ENCODE measurements at places on chromosomes 12 and 14.

DNA sequence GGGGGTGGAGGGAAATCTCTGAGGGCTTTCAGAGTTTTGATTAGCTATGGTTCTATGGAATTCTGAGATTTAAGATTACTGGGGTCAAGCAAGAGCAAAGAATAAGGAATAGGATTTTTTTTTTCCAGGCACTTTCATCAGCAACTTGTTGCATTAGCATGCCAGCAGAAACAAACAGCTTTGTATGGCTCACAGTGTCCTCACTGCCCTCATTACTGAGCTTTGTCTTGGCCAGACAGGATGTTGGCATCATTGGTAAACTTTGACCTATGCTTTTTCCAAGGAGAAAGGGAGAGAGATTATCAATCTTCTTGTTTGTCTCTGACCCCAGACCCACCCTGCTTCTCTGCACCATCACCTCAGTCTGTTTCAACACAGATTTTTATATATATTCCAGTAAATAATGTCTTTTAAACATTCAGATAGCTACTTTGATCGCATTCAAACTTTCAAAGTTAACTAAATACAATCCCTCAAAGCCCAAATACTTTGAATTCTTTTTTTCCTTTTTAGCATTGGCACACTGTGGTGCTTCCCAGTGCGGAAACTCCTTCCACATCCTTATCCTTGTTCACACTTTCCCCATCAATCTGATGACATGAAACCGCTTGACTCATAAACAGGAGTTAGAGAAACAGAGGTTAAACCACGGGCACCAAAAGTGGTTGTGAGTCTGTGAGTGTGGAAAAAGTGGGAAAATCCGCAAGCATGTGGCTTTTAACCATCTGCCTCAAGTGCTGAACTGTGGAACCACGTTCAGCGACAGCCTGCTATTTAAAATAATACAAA, 282.2 kb upstream of the FAR2 start:
- DNase-seq, result no peak

DNA sequence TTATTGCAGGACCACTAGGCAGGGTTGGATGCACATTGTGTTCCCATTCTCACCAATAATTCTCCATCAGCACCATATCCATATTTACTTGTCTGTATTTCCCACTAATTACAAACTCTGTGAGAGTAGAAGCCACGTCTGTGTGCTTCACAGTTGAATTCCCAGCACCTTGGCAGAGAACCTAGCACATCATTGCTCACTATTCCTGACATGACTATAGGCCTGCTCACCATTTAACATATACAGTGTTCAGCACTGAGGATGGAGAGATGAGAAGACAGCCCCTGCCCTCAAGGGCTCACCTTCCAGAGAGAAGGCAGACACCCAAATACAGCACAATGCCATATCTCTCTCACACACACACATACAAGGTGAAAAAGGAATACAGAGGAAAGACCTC, 5.0 kb downstream of the DAD1 start:
- no peak for DNase-seq

- no peak for DNase-seq
Measured at GRCh38 chr12:32049956-32050355, 56.7 kb upstream of the BICD1 start.

DNA sequence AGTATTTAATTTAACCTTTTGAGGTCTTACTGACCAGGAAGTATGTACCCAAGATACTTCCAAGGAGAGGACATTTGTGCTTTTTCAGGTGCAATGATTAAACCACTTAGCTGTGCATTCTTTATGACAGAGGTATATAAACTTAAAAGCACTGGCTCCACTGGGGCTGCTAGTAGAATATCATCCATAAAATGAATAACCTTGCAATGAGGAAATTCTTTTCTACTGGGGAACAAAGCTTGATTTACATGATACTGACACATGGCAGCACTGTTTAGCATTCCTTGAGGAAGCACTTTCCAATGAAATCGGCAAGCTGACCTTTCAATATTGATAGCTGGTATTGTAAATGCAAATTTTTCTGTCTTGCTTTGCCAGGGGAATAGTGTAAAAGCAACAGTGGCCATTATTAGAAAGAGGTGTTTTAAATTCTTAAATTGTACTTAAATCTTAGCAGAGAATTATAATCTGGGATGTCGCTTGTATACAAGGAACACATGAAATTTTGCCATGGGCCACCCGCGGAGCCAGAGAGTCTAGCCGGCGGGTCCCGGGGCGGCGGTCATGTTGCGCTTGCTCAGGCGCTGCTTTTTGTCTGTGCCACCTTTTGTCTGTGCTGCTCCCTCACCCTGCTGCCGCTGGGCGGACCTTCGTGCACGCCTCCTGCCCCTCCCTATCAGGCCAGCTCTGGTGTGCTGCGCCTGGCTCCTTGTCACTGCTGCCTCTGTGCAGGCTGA, 20.9 kb upstream of the BLTP3B start:
- peak; percentile 42 for DNase-seq

DNA sequence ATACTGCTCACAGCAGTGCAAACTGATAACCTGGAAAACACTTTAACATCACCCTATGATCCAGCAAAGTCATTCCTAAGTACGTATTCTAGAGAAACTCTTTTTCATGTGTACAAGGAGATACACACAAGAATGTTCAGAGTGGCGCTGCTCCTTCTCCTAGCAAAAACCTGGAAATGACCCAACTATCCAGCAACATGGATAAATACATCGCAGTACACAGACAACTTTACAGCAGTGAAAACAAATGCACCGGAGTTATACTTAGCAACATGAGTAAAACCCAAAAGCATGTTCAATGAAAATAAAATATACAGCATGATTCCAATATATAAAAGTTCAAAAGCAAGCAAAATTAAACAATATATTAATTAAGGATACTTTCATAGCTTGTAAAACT, 18.7 kb downstream of the SART3 start:
- no peak for DNase-seq

DNA sequence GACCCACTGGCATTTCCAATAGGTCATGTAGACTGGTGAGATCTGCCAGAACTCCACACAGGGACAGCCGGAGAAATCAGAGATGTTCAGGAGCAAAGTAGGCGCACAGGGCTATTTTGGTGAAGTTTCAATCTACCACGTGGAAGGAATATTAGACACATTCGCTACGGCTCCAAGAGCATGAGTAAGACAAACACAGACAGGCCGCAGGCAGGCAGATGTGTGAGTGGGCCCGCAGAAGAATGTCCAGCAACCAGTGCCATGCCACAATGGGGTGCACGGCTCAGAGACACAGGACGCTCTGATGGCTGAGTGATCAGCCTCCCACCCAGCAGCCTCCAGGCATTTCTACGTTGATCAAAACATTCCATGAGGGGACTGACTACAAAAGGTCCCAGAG, 10.4 kb downstream of the SLC15A4 start:
- no peak for DNase-seq

GRCh38 chr14:32078023-32078857, 1.1 kb downstream of the ARHGAP5 start:
- DNase-seq, result no peak

DNA sequence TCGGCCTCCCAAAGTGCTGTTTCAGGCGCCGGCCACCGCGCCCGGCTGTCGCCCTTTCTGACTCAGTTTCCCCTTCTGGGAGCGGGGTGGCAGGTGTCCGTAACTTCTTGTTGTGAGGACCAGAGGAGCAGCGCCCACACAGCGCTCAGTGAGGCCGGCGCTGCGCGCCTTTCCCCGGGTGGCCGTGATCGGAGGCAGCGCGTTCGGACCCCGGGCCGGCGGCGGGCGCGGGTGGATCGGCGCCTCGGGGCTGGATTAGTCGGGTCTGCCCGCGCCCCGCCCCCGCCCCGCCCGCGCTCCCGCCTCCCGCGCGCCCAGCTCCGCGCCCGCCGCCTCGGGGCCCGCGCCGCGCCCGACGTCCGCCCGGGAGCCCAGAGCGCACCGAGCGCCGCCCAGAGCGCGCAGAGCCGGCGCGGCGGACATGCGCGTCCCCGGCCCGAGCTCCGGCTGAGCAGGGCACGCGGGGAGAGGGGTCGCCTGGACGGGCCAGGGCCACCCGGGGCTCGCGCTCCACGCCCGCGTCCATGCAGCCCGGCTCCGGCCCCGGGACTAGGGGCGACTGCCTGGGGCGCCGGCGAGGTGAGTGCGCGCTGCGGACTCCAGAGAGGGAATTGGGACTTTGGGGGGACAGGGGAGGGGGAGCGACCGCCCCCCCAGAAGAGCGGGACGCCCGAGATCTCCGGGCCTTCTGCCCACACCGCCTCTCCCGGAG, 50.6 kb downstream of the LRCOL1 start:
- DNase-seq, result peak; percentile 20

DNA sequence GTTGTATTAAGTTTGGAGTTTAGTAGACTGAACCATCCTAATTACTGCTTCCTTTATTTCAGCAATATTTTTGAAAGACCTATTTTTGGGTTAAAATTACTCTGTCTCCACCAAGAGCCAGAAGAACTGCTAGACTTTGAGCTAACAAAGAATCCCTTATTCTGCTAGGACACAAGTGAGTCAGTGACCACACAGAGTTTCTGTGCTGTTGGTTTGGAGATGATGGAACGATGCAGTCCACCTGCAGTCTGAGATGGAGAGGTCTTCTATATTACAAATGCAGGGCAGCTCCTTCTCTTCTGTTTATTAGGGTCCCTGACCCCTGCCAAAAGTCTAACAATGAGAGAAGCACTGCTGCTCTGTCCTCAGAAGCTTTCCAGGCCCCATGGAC, 6.7 kb upstream of the STXBP6 start:
- DNase-seq, result no peak

GRCh38 chr12:95143621-95144205, 70.3 kb upstream of the NR2C1 start:
- DNase-seq, result no peak

- no peak for DNase-seq
Measured at GRCh38 chr14:102213984-102214658, 74.4 kb downstream of the WDR20 start.

DNA sequence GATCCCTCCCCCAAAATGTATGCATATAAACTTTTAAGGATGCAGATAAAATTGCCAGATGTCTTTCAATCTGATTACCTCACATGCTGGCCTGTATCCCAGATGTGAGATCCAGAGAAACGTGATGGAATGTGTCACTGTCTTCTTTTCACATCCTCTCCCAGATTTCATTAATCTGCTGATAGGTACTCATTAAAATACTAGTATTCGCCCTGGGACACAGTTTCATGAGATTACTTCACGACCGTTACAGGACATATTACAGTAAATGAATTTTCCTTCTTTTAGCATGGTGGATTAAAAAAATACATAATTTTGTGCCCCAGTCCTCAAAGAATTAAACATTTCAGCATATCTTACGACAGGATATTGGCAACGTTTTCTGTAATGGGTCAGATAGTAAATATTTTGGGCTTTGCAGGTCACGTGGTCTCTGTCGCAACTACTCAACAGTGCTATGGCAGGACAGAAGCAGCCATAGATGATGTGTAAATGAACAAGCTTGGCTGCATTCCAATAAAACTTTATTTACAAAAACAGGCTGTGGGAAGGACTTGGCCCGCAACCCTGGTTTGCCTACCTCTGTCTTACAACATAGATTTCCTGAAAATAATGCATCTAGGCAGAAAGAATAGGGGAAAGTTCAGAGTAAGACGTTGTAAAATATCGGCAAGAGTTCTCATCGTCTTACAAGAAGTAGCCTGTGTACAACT, 156.0 kb upstream of the DIO3 start:
- DNase-seq, result no peak

GRCh38 chr12:22881878-22882385, 257.0 kb downstream of the ETNK1 start:
- no peak for DNase-seq

- DNase-seq, result no peak
Measured at GRCh38 chr14:48857366-48857765, 728.8 kb downstream of the RPS29 start.

DNA sequence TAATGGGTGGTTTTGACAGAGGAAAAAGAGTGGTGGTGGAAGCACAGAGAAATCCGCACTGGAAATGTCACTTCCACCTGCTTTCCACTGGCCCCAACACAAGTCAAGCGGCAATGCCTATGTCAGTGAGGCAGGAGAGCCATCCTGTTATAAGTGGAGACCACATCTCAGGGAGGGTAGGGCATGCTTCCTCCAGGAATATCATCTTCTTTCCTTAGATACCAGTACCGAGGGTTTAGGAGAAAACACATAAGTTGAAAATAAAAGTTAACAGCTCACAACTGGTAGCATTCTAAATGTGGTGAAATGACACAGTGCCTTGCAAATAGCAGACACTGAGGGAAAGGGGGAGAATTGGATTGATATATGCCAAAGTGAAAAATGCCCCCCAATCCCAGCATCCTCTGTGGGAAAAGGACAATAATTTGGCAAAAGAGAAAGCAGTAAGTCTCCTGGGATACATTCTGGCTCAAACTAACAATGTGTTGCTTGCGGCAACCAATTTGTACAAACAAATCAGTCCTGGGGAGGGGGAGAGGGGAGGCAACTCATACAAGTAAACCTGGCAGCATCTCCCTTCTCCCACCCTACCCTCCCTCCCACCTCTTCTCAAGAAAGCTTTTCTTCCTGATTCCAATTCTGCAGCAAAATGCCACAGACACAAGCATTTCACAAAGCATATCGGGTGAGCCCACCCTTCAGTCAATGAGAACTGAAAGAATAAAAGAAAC, 57.1 kb downstream of the STON2 start:
- DNase-seq, result no peak

DNA sequence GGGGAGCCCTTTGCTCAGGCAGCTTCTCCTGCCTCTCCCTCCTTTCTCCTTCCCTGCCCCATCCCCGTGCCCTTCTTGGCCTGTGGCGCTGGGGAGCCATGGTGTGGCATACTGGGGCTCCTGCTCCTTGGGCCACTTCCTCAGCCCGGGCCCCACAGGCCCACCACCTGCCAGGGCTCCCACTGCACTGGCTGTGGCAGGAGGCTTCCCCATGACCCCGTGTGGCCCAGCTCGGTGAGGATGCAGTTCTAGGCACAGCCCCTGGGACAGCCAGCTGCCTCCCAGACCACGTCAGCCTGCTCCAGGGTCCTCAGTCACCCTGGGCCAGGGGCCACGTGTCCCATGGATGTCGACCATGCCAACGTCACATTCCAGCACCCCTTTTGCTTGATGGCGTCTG, 13.0 kb upstream of the AMN start:
- DNase-seq, result no peak

DNA sequence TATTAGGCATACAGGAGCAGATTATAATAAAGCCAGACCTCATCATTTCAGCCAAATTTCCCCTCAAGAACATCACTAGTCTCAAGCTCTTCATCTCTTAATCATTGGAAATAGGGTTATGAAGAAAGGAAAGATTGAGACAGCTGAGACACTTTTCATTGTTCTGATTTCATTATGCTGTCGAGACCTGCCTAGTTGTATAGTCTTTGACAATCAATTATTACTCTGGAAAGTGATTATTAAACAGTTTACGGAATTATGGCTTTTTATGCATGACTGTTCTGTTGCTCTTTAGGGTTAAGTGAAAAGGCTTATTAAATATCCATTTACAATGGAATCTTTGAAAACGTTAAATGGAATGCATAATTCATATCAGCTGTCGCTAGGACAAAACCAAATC, 48.3 kb downstream of the TTC6 start:
- DNase-seq, result no peak
